ENCODE measurements at places on chromosomes 3 and 15.

GRCh38 chr3:117548600-117548999, 839.0 kb downstream of the TUSC7 start:
- DNase-seq, result no peak

DNA sequence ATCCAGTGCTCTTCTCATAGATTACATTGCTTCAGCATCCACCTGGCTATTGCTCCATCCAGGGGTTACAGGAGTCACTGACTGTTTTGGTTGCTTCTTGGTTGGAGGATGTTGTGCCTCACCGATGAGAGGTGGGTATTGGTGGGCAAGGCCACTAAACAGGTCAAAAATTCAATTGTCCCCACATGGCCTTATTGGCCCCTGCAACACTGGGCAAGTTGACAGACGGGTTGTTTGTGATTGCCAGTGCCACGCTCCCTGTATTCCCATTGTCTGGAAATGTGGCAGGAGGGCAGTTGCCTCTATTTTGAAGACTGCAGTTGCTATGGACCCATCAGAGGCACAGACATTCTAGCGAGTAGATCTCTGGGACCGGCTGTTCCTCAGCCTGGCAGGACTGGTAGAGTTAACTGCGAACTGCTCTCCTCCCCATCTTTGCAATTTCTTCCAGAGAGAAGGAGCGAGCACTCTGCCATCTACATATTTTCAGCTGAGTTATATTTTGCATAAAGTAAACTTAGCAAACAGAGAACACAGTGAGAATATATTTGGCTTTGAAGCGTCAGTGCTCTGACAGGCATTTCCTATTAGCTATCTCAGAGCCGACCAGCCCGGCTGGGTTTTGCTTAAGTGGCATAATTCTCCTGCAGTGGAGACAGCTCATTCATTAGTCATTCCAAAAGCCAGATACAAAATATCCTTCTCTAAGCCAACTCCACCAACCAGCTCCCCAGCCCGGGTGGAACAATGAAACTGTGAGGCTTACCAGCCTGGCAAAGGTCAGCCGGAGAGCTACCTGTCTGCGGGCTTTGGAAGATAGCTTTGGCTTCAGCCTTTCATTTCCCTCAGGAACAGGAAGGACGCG, 26.0 kb upstream of the MAGEF1 start:
- DNase-seq, result no peak

DNA sequence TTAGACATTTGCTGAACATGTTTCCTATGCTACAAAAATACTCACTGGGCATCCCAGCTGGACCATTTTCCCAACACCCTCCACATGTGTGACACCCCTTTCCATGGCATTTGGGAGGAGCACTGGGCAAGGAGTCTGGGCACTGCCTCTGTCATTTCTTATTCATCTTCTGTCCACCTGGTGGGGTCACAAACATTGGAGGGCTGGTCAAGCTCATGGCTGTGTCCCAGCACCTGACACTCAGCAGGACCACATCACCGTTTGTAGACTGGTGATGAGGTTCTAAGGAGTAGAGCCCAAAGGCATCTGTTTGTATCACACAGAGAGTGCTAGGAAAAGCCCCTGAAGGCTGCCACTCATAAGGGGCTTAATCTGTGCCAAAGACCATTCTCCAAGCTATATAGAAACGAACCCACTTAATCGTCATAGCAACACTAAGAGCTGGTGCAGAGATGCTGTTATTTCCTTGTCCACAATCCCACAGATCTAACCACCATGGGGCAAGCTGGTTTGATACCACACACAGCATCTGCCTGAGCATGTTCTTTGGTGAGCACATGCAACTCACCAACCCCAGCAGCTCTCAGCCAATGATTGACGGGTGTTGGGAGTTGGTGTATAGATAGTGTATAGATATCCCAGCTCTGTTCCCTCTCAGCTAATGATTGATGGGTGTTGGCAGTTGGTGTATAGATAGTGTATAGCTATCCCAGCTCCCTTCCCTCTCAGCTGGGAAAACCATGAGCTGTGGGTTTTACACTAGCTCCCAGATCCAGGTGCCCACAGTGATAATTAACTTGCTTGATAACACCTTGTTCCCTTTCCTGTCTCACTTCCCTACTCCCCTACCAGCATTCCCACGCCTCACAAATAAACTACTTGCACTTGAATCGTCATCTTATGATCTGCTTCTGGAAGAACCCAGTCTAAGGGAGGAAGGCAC, 42.7 kb upstream of the ATP2B2 start:
- DNase-seq, result no peak

DNA sequence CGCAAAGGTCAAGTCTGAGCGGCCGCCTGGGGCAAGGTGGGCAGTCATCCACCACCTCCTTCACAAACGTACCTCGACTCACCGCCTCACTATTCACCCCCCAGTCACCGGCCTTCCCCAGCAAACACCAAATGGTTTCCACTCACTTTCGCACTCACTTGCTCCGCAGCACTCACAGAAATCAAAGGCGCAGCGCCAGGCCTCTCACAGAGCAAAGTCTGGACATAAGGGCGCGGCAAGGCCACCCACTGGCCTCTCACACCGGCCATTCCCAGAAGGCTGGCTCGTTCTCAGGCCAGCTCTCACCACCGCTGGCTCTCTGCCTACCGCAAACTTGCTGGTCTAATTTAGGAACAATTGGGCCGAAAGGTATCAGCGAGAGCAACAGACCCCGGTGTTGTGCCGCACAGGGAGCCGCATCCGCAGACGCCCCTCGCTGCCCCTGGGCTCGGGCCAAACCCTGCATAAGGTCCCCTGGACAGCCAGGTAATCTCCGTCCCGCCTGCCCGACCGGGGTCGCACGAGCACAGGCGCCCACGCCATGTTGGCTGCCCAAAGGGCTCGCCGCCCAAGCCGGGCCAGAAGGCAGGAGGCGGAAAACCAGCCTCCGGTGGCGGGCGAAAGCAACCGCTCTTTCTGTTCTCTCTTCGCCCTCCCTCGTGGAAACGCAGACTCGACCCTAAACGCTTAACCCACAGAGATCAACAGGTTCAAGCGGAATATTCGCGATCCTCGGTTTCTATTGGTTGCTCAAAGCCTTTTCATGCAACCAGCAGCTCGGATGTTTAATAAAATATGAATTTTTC, 2.9 kb downstream of the SHOX2 start:
- DNase-seq, result no peak

DNA sequence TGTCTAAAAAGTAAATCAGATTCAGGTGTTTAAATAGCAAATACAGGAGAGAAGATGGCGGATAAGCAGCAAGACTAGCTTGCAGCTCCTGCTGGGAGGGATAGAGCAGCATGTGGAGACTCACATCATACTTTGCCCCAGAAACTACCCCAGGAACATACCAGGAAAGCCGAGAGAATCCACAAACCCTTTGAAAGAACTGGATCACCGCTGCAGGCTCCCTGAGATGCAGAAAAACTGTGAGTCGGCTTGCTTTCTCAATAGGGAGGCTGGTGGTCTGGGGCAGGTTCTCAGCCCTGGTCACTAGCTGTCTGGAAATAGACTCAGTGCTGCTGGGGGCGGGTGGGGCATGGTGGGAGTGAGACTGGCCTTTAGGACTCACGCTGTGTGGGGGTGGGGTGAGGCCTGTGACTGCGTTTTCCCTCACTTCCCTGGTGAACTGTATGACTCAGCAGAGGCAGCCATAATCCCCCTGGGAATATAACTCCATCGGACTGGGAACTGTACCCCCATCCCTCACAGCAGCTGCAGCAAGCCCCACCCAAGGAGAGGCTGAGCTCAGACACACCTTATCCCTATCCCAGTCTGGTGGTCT, 142.8 kb downstream of the CNTN6 start:
- DNase-seq, result no peak

- DNase-seq, result no peak
Measured at GRCh38 chr3:130679218-130679617, 67.4 kb downstream of the PIK3R4 start.

DNA sequence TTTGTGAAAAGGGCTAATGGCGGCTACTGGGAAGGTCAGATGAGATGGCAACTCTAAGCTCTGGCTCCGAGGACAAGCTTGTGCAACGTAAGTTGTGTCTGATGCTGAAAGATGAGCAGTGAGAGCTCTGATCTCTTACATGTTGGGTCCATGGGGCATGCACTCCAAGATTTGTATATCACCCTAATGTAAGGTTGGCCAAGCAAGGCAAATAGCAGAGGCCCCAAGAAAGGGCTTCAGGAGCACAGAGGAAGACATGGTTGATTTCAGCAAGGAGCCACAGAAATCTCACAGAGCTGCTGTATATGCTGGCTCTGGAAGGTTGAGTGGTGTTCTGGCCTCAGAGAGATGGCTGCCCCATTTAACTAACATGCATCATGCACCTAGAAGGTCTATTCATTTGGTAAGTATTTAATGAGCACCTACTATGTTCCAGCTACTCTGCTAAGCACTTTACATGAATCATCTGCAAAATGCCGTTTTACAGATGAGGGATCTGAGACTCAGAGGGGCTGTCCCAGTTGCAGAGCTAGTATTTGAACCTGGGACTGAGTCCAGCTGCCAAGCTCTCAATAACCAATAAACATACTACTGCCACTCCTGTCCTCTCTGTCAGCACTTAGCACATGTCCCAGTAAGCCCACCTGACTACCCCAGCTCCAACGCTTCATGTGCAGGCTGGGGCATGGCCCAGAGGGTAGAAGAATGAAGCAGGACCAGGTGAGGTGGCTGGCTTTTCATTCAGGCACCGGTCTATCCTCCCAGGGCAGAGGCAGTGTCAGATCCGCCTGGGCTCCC, 27.8 kb upstream of the ATP2B2 start:
- DNase-seq, result no peak

GRCh38 chr3:16467393-16467792, 46.1 kb downstream of the RFTN1 start:
- DNase-seq, result no peak

DNA sequence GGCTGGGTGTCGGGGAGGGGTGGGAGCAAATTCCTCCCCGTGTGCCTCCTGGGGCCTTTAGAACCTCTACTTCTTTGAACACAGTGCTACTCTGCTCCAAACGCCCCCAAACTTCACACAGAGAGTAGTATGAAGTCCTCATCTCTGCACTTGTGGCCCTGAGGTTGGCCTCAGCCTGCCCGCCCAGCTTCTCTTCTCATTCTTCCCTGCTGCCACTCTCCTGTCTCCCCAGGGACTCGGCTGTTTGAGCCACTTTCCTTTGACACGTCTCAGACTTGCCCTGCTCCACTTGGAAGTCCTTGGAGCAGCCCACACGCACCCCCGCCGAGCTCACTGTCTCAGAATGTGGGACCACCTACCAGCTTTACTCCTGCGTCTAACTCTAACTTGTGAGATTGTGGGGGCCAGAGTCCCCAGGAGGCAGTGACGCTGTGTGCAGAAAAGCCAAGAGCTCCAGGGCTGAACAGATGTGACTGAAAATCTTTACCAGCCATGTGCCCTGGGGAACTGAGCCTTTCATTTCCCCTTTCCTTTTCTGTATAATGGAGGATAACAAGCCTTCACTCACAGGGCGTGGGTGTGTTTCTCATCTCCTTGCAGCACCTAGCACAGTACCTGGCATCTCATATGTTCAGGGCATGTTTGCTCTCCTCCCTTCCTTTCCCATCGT, 233.6 kb upstream of the CTDSPL start:
- no peak for DNase-seq

GRCh38 chr3:177603148-177603603, 405.9 kb upstream of the TBL1XR1 start:
- DNase-seq, result no peak

GRCh38 chr3:159898147-159898546, 90.5 kb upstream of the IL12A start:
- no peak for DNase-seq

- no peak for DNase-seq
Measured at GRCh38 chr3:127870156-127870555, 44.9 kb upstream of the KBTBD12 start.

GRCh38 chr3:23480329-23480714, 277.2 kb downstream of the UBE2E2 start:
- DNase-seq, result no peak

DNA sequence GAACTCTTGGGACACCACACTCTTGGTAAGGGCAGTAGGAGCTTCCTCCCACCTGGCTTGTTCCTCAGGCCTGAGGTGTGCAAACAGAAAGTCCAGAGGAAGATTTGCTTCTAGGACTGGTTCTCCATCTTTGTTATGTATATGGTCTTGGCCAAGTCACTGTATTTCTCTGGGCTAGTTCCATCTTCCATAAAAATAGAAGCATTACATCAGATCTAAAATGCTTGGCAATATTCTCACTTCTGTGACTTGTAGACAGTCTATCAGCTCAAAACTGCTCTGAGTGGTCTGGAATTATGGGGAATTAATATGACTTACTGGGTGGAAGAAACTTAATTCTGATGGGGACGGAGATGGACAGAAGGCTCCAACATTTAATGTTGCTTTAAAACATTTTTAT, 55.2 kb downstream of the TMEM108 start:
- no peak for DNase-seq

DNA sequence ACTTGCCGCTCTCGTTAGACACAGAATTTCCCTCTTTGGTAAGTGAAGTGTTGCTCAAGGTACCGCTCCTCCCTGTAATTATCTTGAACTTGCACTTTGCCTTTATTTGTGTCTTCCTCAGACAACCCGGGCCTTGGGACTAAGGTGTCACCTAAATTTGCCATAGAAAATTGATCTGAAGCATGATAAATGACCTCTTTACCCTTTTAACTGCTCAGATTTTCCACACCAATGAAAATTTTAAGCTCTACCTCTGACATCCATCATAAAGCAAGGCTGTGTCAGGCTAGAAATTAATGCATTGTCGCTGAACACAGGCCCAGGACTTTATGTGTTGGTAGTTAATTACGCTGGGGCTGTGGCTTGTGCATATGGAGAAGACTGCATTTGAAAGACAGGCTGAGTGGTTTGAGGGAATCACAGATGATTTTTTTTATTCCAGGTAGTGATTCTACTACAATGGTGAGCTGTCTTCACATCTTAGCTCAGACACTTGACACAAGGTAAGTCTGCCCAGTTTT, 199.6 kb upstream of the CHRM5 start:
- DNase-seq, result no peak

DNA sequence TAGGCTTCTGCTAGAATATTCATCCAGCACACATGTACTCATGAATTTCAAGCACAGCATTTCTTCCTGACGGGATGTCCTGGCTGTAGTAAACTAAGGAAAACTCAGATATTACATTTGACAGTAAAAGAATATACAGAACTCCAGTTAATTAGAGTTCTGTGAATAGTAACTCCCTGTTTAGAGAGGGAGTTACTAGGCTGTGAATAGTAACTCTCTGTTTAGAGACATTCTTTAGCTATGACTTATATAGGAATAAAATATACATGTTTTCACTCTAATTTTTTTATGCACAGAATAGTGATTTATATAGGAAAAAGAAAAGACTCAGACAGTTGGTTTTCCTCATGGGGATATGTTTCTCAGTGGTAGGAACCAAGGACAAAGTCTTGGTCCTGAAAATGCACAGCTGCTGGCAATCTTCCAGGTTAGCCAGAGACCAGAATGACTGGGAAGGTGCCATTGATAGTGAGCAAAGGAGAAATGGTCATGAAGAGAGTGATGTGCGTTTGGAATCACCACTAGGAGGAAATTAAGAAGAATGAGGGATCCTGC, 480.7 kb upstream of the THBS1 start:
- no peak for DNase-seq

- no peak for DNase-seq
Measured at GRCh38 chr3:116259984-116260383, 185.3 kb downstream of the LSAMP start.

Measured in A549 (cell line).